ENCODE measurements at places on chromosomes 3 and 15. TPM values are rescaled to one million over a fixed set of nuclear protein-coding genes. Genes with fewer than 3 reads are reported as not detected.

DUOXA2 gene
- total RNA-seq = 0.17 TPM

DNA sequence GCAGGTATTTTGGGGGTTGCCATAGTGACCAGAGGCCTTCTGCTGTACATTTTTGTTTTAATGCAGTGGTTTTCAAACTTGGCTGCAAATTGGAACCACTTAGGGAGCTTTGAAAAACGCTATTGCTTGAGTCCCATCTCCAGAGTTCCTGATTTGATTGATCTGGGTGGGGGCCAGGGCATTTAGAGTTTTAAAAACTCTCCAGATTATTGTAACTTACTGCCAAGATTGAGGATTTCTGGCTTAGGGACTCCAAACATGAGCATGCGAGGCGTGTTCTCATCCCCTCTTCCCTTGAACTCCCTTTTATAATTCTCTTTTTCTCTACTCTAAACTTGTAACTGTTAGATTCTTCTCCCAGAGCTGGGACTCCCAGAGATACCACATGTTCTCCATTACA, 340.8 kb upstream of the SUCLG2 start:
- H3K4me1 ChIP-seq = no peaks in the 10 kb centered on the region
- no peak for DNase-seq
- H3K27me3 ChIP-seq = peaks cover 3% of the 10 kb centered on the region
- H3K36me3 ChIP-seq = no peaks in the 10 kb centered on the region
- no peak overlapping the region for H3K27ac ChIP-seq

NOP10 gene
- 143 TPM for total RNA-seq

CCDC191 gene
- 8.4 TPM for total RNA-seq

DNA sequence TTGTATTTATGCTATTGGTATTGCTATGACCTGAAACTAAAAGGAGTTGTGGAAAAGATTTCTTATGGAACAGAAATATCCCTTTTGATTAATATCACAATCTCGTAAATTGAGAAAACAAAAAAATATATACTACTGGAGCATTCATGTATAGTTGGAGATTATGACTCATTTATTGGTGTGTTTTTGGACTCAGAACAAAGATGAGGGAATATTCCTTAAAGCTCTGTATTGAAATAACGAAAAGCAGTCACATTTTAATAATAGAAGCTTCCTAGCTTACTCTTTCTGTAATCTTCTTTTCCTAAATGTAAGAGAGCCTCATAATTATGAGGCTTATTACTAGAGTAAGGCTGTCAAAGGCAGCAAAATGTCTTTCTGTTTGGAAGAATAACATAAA, 14.3 kb downstream of the CTNNB1 start:
- no peaks in the 10 kb centered on the region for H3K27me3 ChIP-seq
- H3K4me1 ChIP-seq = peaks cover 52% of the 10 kb centered on the region
- peak overlapping the region; percentile 39 for H3K27ac ChIP-seq
- H3K4me3 ChIP-seq = no peak overlapping the region
- DNase-seq = no peak
- peaks cover 32% of the 10 kb centered on the region for H3K36me3 ChIP-seq

RYR3 gene
- total RNA-seq = 2.9 TPM

DNA sequence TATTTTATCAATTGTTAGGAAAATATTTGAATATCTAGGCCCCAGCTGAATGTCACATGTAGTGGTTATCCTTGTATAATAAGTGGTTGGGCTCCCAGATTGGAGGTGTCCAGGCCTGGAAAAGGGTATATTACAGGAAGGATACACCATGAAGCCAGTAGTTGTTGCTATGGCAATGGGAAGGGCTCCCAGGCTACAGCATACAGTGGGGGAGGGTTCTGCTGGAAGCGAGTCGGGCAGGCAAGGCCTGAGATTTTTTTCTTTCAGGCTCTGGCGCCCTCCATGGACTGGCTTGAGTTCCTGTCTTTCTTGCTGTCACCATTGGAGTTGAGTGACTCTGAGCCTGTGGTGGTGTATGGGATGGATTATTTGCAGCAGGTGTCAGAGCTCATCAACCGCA, 8.9 kb downstream of the ECE2 start:
- peaks cover 70% of the 10 kb centered on the region for H3K27me3 ChIP-seq
- no peaks in the 10 kb centered on the region for H3K36me3 ChIP-seq
- H3K4me1 ChIP-seq = peaks cover 5% of the 10 kb centered on the region
- no peak for DNase-seq
- peak overlapping the region; percentile 17 for H3K27ac ChIP-seq
- no peak overlapping the region for H3K4me3 ChIP-seq

GRCh38 chr3:155753038-155753639, 8.3 kb upstream of the PLCH1 start:
- H3K27ac ChIP-seq = no peak overlapping the region
- H3K36me3 ChIP-seq = no peaks in the 10 kb centered on the region
- H3K27me3 ChIP-seq = no peaks in the 10 kb centered on the region
- H3K4me3 ChIP-seq = no peak overlapping the region
- no peak for DNase-seq
